ENCODE measurements at places on chromosomes 1 and 21. TPM values are rescaled to one million over a fixed set of nuclear protein-coding genes. Genes with fewer than 3 reads are reported as not detected.

Gene PROK1
- not detected for total RNA-seq

Gene UBE2U
- not detected for total RNA-seq

Gene CDA
- not detected for total RNA-seq

Gene CYP4Z1
- not detected for total RNA-seq

Gene OPRD1
- not detected for total RNA-seq

Gene SFN
- total RNA-seq: under 0.01 TPM

Gene FDPS
- 279 TPM for total RNA-seq

Gene ATPAF1
- 58.3 TPM for total RNA-seq

Gene SEC16B
- 1.0 TPM for total RNA-seq

Gene LAMC2
- total RNA-seq: 2.8 TPM

Gene POU2F1
- total RNA-seq: 3.6 TPM

Gene LCE1B
- not detected for total RNA-seq

Gene FCGR3A
- total RNA-seq: not detected

Gene IL10
- total RNA-seq: not detected

Gene PTPRC
- under 0.01 TPM for total RNA-seq

Gene PRKACB
- total RNA-seq: 18.5 TPM

Gene MAP3K21
- 0.51 TPM for total RNA-seq

Gene ITLN2
- total RNA-seq: not detected

Gene PCSK9
- total RNA-seq: 1.0 TPM

Gene SLC44A5
- total RNA-seq: under 0.01 TPM

Gene HTR6
- total RNA-seq: not detected

Gene GRHL3
- total RNA-seq: not detected

Gene CHIA
- not detected for total RNA-seq

Gene OR2G6
- not detected for total RNA-seq

Gene GPN2
- total RNA-seq: 9.0 TPM

Gene ZYG11A
- 0.77 TPM for total RNA-seq

Gene MCOLN2
- 6.2 TPM for total RNA-seq

Gene RNU1-3
- total RNA-seq: under 0.01 TPM

Gene AMY1C
- not detected for total RNA-seq

Gene CLCA4
- not detected for total RNA-seq

Gene TBX15
- 0.99 TPM for total RNA-seq

Gene GIPC2
- 0.50 TPM for total RNA-seq

Gene PRUNE1
- 7.2 TPM for total RNA-seq

Gene LAD1
- total RNA-seq: not detected

Gene KDF1
- total RNA-seq: not detected

Gene IGSF9
- under 0.01 TPM for total RNA-seq

Gene SMIM1
- total RNA-seq: 1.5 TPM

Gene UTS2
- not detected for total RNA-seq

Gene HSD3B2
- total RNA-seq: not detected

Gene QSOX1
- total RNA-seq: 1,004 TPM

Gene CHD5
- under 0.01 TPM for total RNA-seq

Gene CLEC20A
- not detected for total RNA-seq

All from fibroblast of lung (primary cell).